ENCODE measurements at places on chromosomes 5 and 9.

DNA sequence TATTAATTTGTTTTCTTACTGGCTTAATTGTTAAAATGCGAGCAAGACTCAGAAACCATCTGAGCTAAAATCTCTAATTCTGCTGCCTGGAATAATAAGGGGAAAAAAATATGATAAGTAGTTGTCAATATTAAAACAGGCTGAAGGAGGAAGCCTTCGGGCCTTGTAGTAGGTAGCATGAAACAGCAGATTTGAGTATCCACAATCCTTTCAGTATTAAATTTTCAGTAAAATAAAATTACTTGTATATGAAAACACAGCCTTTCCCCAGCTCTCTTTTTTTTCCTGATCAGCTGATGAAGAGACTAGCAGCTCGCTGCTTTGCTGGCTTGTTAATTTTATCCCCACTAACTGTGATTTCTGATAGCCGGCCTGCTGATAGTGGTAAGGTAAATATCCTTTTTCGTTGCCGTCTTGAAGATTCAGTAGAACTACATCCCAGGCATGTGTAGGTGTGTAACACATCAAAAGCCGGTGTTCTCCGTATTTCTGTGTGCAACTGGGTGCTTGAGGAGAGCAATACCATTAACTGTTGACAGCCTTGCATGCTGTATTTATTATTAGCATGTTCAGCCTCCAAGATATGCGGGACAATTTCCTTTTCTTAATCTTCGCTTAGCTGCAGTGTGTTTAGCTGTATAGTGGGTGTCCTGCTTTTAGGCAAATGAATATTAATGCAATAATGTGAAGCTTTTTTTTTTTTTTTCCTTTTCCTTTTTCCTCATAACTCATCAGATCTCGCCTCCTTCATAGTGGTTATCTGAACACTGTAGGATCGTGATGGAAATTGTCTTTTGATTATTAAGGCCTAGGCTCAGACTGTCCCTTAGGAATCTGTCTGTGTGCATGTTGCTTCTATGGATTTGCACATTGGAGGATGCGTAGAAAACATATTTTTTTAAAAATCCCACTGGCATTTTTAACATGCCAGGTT, 144.6 kb downstream of the SMARCA2 start:
- no peak for DNase-seq

- no peak for DNase-seq
Measured at GRCh38 chr5:61028382-61028781, 83.4 kb downstream of the NDUFAF2 start.

DNA sequence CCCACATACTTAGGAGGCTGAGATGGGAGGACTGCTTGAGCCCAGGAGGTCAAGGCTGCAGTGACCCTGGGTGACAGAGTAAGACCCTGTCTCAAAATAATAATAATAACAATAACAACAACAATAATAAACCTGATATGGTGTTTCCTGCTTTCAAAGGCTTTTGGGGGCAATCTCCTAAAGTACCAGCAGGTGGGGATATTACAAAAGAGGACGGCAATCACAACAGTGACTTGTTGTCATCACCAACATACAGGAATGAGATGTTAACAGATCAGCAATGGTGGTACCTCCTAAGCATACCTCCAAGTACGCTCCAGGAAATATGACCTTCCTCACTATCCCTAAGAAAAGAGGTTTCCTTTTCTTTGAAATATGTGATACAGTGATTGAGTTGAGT, 91.1 kb upstream of the RNF180 start:
- DNase-seq: no peak

DNA sequence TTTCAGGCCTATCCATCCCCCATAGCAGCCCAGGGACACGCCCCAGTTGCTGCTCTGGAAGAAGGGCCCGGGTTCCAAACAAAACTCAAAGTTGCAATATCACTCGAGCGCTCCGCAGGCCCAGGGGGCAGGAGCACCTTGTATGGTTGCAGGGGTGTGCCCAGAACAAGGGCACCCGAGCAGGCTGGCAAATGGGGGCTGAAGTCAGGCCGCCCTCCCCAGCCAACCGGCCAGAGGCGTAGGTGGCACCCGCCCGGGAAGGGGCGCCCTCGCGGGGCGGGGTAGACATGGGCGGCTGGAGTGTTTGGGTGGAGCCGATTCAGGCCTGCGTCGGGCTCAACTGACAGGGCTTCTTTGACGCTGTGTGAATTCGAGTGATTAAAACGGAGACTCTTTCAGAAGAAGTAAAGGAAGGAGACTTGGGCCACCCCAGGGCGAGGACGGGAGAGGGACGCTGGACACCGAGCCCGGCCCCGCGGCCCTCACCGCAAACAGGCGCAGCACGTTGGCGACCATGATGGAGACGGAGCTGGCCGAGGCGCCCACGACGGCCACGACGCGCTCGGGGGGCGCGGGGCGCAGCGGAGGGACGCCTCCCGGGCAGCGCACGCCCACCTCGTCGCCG, 1.1 kb downstream of the GRM6 start:
- DNase-seq: no peak

DNA sequence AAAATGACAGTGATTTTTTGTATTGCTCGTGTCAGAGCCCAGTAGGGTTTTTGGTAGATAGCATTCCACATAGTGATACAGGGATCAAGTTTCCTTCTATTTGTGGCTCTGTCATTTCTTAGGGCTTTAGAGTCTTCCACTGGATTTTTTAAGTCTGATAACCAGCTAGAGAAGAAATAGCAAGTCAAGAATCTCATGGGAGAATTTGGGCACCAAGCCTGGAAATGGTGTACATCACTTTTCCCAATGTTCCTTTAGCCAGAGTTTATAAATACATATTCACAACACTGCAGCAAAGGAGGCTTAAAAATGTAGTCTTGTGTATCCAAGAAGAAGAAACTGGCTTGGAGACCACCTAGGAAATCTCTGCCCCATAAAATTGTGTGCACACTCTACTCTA, 647.1 kb upstream of the KLF4 start:
- no peak for DNase-seq

GRCh38 chr9:123432331-123433236, 76.6 kb downstream of the CRB2 start:
- DNase-seq: no peak

- no peak for DNase-seq
Measured at GRCh38 chr9:69762527-69762926, 2.7 kb upstream of the PTAR1 start.

DNA sequence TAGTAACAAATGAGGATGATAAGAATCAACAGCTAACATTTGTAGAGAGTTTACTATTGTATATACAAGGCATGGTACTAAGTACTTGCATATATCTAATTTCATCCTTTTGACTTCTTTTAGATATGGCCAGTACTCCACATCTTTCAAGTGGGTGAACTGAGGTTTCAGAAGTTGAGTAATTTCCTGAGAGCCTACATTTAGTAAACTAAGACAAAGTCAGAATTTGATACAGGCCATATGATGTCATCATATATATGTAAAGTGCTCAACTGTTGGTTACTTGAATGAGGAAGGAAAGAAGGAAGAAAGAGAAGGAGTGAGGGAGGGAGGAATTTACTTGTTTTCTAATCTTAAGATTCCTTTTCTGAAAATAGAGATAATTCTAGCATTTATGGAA, 52.8 kb downstream of the GRIA1 start:
- DNase-seq: no peak

GRCh38 chr9:79673614-79674013, 101.8 kb downstream of the TLE4 start:
- no peak for DNase-seq

GRCh38 chr9:21402386-21403251, 6.3 kb upstream of the IFNA8 start:
- no peak for DNase-seq

GRCh38 chr5:141879941-141880738, 1.9 kb upstream of the PCDH1 start:
- no peak for DNase-seq

GRCh38 chr9:122546196-122546595, 6.7 kb upstream of the OR1N2 start:
- DNase-seq: no peak

GRCh38 chr5:178234121-178234749, 1.6 kb upstream of the PHYKPL start:
- no peak for DNase-seq

GRCh38 chr5:160496334-160496733, 74.7 kb downstream of the PTTG1 start:
- no peak for DNase-seq

GRCh38 chr5:33883482-33883881, 8.3 kb downstream of the ADAMTS12 start:
- DNase-seq: no peak

DNA sequence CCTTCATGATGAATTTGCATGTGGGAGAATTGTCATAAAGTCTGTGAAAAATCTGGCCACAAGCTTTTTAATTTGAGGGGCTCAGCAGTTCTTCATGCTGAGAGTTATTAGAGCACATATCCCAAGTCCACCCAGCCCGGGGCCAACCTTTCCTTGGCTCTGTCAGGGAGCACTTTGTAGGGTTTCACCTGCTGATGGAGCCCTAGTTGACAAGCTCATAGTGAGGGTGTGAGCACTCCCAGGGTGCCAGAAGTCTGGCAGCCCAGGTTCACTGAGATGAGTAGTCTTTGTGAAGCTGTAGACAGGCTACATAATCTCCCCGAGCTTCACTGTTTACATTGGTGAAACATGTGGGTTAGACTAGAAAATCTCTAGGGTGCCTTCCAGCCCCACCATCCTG, 97.2 kb upstream of the NREP start:
- no peak for DNase-seq

DNA sequence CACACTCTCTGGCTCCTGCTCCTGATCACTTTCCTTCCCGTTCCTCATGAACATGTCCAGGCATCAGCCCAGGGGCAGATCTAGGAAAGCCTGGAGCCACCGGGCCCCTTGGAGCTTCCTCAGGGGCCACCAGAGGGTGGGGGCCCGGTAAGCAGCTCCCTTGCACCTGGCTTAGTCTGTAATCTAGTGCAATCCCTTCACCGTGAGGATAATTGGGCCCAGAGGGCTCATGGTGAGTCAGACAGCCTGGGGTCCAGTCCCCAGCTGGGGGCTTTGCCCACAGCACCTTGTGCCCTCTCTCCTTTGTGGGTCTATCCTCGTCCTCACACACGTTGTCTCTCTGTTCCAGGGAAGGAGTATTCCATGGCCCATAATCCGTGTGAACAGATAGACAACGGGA, 10.4 kb upstream of the ALDH1B1 start:
- DNase-seq: no peak

GRCh38 chr9:126902210-126902609, 12.4 kb upstream of the RALGPS1 start:
- DNase-seq: no peak

DNA sequence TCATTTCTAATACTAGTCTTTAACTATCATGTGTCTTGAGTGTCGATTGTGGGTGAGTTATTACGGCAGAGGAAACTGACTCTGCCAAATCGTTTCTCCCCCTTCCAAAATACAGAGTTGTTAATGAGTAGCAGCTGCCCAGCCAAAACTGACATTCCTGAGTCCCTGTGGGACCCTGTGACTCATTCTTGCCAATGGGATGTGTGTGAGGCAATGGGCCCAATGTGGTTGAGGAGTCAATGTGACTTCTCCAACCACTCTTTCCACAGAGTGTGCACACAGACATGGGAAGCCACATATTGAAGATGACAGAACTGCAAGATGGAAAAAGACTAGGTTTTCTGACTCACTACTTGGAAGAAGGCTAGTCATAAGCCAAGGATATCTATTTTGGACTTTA, 434.7 kb downstream of the DTWD2 start:
- no peak for DNase-seq

GRCh38 chr9:82680179-82680935, 382.6 kb downstream of the RASEF start:
- no peak for DNase-seq

DNA sequence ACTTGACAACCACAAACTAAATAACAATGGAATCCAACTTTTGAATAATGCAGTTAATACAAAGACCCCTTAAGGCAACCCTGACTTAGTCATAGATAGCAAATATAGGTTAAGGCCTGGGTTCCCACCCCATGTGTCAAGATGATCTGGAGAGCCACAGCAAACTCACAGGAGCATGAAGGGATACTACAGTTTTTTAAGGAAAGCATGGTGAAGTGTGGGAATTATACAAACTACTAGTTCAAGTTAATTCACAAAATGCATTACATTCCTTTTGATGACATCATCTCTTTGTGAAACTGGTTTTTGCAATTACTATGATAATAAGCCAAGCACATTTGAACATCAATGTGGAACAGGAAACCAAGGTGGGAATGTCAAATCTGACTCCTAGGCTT, 50.6 kb downstream of the LHFPL2 start:
- DNase-seq: no peak

GRCh38 chr9:125608489-125609224, 98.4 kb downstream of the MAPKAP1 start:
- no peak for DNase-seq

- DNase-seq: no peak
Measured at GRCh38 chr5:14718778-14719177, 54.3 kb downstream of the OTULIN start.
